D721Med (cell line): ENCODE measurements at places on chromosomes 13 and 19.

DNA sequence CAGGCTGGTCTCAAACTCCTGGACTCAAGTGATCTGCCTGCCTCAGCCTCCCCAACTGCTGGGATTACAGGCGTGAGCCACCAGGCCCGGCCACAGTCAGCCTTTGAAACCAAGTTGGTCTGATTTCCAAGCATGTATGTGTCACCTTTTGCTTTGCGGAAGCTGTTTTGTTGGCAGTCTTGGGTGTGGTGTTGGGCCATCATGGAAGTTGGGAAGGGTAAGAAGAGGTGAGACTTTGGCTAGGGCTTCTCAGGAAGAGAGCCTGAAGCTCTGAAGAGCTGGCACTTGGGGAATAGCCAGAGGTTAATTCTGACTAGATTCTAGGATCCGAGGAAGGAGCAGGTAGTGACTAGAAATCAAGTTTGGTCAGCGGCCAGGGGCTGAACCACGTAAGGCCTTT is 2.8 kb downstream of the RSPH6A start:
- DNase-seq = no peak

- DNase-seq = no peak
Observed at GRCh38 chr13:45003417-45003816, 14.1 kb downstream of the GPALPP1 start.

GRCh38 chr13:84802073-84802472 is 919.8 kb upstream of the SLITRK1 start:
- DNase-seq = no peak

- peak; percentile 9 for DNase-seq
Observed at GRCh38 chr19:17323300-17323963, 11.2 kb downstream of the ANO8 start.

GRCh38 chr13:39942552-39943273 is 287.3 kb downstream of the COG6 start:
- DNase-seq = peak; percentile 47

DNA sequence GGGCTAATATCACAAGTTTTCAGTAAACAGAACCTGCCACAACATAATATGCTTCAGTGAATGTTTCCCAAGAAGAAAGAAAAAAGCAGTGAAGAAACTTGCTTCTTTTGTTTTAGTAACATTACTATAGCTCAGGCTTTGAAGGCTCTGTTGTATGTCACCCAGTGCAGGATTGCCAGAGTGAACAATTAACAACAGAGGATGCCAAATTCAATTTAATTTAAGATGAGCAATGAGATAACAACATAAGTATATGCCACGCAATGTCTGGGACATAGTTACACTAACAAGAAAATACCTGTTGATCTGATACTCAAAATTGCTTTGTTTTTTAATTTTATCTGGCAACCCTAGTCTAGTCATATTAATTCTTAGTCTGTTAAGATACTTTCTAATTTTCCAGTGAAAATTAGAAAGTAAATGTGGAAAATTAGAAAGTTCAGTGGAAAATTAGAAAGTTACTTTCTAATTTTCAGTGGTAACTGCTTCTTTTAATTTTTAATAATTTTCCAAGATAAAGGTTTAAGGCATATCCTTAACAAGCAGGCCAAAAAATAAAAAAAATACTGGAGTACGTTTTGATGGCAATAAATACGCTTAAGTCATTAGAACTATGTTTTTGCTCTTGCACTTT is 336.3 kb downstream of the SLITRK6 start:
- DNase-seq = no peak
